ENCODE measurements at places on chromosomes 1 and 21.

- DNase-seq: no peak
Observed at GRCh38 chr1:16092097-16092922, 18.9 kb upstream of the FAM131C start.

- DNase-seq: no peak
Observed at GRCh38 chr1:179817056-179817455, 60.5 kb downstream of the TOR1AIP2 start.

DNA sequence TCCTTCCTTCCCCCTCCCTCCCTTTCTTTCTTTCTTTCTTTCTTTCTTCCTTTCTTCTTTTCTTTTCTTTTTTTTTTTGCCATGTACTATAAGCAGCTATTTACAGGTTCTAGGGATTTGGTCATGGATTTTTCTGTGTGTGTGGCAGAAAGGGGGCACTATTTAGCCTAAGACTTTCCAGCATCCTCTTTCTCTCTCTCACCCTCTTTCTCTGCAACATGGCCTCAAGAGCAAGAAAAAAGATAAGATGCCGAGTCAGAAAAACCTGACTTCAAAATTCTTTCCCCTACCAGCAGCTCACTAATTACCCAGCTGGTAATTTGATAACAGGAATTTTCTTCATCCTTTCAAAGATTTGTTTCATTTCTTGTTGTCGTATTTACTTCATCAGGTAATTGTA lies 458.3 kb upstream of the ADAMTS5 start:
- DNase-seq: no peak

- no peak for DNase-seq
Observed at GRCh38 chr1:36471830-36472641, 7.9 kb upstream of the MRPS15 start.

DNA sequence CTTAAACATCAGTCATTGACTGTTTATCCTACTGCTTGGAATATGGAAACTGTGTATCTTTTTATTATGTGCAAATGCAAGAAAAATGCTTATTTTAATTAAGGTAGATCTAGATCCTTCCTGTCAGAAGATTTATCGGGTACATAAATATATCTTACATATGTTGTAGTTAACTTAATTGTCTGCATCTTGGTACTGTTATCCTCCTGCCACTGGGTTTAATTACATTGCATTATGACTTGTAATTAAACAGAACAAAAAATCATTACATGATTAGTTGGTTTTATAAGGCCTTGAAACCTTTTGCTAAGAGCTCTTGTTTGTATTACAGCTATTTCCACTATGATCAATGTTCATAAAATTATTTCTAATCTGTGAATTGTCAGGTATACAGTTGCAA lies 211.2 kb downstream of the PTGER3 start:
- DNase-seq: no peak

GRCh38 chr1:25863486-25864262 lies 4.4 kb upstream of the AUNIP start:
- no peak for DNase-seq

DNA sequence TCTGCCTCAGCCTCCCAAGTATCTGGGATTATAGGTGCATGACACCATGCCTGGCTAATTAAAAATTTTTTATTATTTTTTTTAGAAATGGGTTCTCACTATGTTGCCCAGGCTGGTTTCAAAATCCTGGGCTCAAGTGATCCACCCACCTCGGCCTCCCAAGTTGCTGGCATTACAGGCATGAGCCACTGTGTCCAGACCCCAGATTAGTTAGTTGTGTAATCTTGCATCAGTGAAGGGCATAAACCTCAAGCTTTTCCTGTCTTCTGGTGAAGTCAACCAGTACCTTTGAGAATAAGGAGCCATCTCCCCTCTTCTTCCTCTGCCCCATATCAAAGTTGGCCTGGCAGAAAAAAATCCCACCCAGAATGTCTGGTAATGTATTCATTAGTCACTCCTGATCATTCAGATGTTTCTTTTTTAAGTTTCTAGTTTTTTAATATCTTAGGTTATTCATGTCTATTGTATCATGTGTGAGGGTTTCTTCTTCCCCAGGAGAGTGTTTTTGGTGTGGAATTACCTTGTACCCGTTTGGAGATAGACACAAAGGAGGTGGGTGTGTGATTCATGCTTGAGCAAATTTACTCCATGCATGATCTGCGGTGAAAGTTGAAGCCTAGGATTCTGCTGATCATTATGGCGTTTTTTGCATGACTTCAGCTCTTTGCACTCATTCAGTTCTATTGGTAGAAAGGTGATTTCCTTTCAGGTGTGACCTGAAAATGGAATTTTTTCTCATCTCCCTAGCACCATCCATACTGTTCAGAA lies 144.0 kb downstream of the FMN2 start:
- DNase-seq: no peak

- DNase-seq: peak; percentile 94
Observed at GRCh38 chr1:12173631-12174121, 6.9 kb downstream of the TNFRSF1B start.

DNA sequence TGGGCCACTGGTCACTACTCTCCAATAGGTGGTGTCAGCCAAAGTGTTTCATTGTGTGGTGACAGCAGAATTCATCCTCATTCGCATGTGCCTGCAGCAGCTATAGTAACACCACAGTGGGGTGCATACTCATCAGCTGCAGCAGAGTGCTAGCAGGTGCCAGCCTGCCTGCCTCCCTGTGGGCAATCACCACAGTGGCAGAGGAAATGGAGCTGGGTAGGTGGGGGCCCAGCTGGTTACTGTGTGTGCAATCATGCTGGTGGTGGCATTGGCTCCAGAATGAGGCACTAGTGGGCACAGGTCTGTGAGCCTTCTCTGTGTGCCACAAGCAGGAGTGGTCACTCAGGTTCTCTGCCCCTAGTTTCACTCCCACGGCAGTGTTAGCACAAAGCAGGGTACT lies 579.2 kb downstream of the PTPRC start:
- DNase-seq: peak; percentile 5

Data from CD4-positive, alpha-beta T cell treated with Interferon alpha-2 for 1 hour (primary cell).